ENCODE measurements at places on chromosomes 1 and 21. TPM values are rescaled to one million over a fixed set of nuclear protein-coding genes. Genes with fewer than 3 reads are reported as not detected.

Gene FNBP1L
- total RNA-seq, result 6.2 TPM

Gene SNIP1
- total RNA-seq, result 7.8 TPM

Gene GJC2
- total RNA-seq, result 0.38 TPM

Gene JAM2
- not detected for total RNA-seq

Gene MCOLN2
- 2.0 TPM for total RNA-seq

Gene RGS8
- total RNA-seq, result not detected

Gene VWA5B1
- total RNA-seq, result not detected

Gene LYSMD1
- 6.5 TPM for total RNA-seq

Gene RNU1-3
- under 0.01 TPM for total RNA-seq

Gene FCN3
- total RNA-seq, result not detected

Gene ETNK2
- total RNA-seq, result 22.0 TPM

Gene MRAP
- not detected for total RNA-seq

Gene FMO2
- not detected for total RNA-seq

Gene ACOT11
- 7.0 TPM for total RNA-seq

Gene COL11A1
- total RNA-seq, result 12.1 TPM

Gene HSPB7
- not detected for total RNA-seq

Gene PGLYRP4
- 0.55 TPM for total RNA-seq

Gene TMEM269
- not detected for total RNA-seq

Gene B3GALT2
- total RNA-seq, result not detected

Gene CRYBG2
- 3.3 TPM for total RNA-seq

Gene AMY1C
- total RNA-seq, result not detected

Gene CD1E
- total RNA-seq, result not detected

Gene CACHD1
- 1.5 TPM for total RNA-seq

Gene HES2
- 42.2 TPM for total RNA-seq

Data from hair follicular keratinocyte (primary cell).